ENCODE measurements at places on chromosomes 1 and 21. TPM values are rescaled to one million over a fixed set of nuclear protein-coding genes. Genes with fewer than 3 reads are reported as not detected.

The UMODL1 gene
- not detected for total RNA-seq

The AIM2 gene
- total RNA-seq, result not detected

The WNT3A gene
- not detected for total RNA-seq

DNA sequence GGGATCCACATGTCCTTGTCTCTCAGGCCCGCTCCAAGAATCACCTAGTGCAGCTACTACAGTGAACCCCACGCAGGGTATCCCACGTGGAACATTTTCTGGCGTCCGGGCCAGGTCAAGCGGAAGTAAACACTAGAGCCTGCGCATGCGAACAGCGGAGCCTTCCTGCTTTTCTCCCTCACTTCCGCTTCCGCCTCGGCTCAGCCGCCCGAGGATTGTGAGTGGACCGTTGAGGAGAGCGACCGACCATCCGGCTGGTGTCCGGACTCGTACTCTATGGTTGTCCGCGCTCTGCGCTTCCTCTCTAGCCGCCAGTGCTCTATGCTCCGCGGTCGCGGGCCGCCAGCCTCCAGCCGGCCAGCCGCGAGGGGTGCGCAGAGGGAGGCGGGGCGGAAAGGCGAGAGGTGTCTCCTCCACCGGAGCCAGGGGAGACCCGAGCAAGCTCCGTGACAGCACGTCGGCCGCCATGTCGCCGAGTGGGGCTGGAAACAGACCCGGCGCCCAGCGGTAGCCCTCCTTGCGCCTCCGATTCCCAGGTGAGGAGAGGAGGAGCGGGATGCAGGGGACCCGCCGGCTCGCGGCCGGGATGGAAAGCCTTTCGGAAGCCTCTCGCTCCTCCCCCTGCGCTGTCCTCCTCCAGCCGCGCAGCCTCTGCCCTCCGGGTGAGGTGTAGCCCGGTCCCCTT is at the start of the genes CNST and TFB2M:
Gene CNST (plus strand): TSS at position 329 of the 685 bp plus-strand sequence. CDS start 25,107 bp downstream, outside the sequence.
Gene TFB2M (minus strand): TSS at position 134 of the 685 bp plus-strand sequence. CDS start 123 bp downstream, at position 11.
- DNase-seq, result peak; percentile 97
- H3K27ac ChIP-seq, result peak within 1 kb of the TSS; percentile 77
- no peaks in the 10 kb centered on the region for H3K27me3 ChIP-seq
- peaks cover 53% of the 10 kb centered on the region for H3K4me1 ChIP-seq
- H3K36me3 ChIP-seq, result peaks cover 9% of the 10 kb centered on the region
- H3K4me3 ChIP-seq, result peak within 1 kb of the TSS; percentile 95

- peaks cover 3% of the 10 kb centered on the region for H3K36me3 ChIP-seq
- no peak overlapping the region for H3K27ac ChIP-seq
- H3K27me3 ChIP-seq, result no peaks in the 10 kb centered on the region
- no peak for DNase-seq
- H3K4me3 ChIP-seq, result no peak overlapping the region
Observed at GRCh38 chr1:22487781-22488180, 36.1 kb downstream of the ZBTB40 start.

GRCh38 chr1:54272134-54272533 is 72.2 kb downstream of the MRPL37 start:
- no peaks in the 10 kb centered on the region for H3K27me3 ChIP-seq
- no peak for DNase-seq
- H3K4me1 ChIP-seq, result peaks cover 20% of the 10 kb centered on the region
- no peak overlapping the region for H3K4me3 ChIP-seq

GRCh38 chr1:210057593-210057992 is 119.6 kb downstream of the SYT14 start:
- no peaks in the 10 kb centered on the region for H3K36me3 ChIP-seq
- H3K27me3 ChIP-seq, result no peaks in the 10 kb centered on the region
- no peaks in the 10 kb centered on the region for H3K4me1 ChIP-seq
- H3K27ac ChIP-seq, result no peak overlapping the region
- no peak overlapping the region for H3K4me3 ChIP-seq

Data from HepG2 (cell line).